ENCODE measurements at places on chromosomes 12 and 14.

GRCh38 chr14:51507906-51508511, 143.7 kb upstream of the FRMD6 start:
- no peak for DNase-seq

GRCh38 chr12:77537663-77538062, 293.0 kb upstream of the NAV3 start:
- DNase-seq = no peak

GRCh38 chr14:60705100-60705499, 19.1 kb downstream of the SIX4 start:
- no peak for DNase-seq

DNA sequence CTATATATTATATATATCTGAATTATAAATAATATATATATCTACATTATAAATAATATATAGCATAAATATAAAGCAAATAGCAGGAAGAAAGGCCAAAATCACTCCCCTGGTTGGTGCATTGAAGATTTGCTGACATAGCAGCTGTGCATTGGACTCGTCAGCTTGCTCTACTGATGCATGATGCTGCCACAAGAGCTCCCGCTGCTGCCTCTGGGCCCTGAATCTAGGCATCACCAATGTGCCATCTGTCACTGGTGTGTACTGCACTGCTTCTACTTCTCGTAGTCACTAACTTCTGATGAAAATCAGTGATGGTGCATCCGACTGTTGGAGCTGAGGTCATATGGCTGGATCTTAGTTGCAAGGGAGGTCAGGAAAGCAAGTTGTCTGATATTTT, 205.0 kb downstream of the ADAMTS20 start:
- no peak for DNase-seq

GRCh38 chr14:21033133-21033698, 1.4 kb downstream of the RNASE13 start:
- DNase-seq = no peak

DNA sequence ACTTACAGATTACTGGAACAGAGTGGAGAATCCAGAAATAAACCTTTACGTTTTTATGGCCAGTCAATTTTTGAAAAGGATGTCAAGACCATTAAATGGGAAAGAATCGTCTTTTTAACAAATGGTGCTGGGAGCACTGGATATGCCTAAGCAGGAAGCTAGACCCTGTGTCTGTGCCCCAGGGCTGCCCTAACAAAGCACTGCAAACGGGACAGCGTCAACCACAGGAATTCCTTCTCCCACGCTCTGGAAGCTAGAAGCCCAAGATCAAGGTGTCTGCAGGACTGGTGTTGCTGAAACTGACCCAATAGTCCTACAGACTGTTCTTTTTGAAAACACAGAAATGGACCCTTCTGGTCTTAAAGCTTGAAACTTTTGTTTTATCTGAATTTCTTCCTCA, 9.3 kb upstream of the TMEM121 start:
- no peak for DNase-seq

DNA sequence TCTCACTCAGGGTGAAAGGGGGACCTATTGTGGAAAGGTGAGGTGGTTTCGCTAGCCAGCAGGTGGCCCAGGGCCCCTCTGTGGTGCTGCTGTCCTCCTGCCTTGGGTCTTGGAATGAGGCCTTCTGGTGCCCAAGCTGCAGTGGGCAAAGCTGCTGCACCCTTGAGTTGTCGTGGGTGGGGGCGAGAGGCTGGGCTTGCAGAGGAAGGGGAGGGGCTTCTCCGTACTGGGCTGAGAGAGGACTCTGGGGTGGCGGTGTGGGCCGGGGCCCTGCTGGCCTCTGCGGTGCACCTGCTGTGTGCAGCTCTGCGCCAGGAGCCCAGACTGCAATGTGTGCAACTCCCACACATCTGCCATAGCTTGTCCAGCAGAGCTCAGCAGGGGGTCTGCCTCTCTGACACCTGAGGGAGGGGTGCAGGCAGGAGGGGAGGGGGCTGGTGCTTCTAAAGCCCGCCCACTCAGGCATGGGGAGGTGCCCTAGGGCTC, 145.8 kb downstream of the KIF26A start:
- DNase-seq = no peak

DNA sequence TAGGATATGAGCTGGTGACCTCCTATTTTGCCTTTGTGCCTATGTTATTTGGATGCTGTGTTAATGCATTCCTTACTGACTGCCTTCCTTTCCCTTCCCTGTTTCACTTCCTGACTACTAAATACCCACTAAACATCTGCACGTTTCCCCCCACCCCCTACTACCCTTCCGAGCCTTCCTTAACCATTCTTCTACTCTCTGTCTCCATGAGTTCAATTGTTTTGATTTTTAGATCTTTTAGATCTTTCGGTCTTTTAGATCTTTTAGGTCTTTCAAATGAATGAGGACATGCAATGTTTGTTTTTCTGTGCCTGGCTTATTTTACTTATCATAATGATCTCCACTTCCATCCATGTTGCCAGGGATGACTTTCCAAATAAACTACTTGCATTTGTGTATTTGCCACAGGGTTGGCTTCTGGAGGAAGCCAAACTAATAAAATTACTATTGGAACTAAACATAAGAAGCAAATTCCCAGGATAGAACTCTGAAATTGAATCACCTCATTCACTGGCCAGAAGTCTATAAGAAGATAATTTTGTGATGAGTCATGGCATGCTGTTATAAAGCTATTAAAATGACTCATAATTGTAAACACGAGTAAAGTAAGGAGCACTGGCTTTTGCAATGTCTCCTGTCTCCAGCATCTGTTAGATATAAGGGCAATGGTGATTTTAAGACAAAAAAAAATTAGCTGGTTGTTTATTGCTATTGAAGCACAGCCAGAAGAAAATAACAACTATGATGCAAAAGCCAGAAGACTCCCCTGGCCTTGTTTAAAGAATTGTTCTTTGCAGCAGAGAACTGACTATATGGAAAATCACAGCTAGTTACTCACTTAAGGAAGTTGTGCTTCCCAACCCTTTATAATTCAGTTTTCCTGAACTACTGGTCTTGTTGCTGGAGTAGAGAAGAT, 586.3 kb downstream of the LRFN5 start:
- DNase-seq = no peak

- DNase-seq = peak; percentile 65
Observed at GRCh38 chr14:93103392-93104080, 12.2 kb downstream of the ITPK1 start.
